Stimulated activated CD8-positive, alpha-beta memory T cell treated with anti-CD3 and anti-CD28 coated beads, Interleukin-4, amount 100 ng/mL, for 4 hours (primary cell): ENCODE measurements at places on chromosomes 3 and 15.

- no peak for DNase-seq
Observed at GRCh38 chr3:65004306-65004705, 316.5 kb upstream of the ADAMTS9 start.

DNA sequence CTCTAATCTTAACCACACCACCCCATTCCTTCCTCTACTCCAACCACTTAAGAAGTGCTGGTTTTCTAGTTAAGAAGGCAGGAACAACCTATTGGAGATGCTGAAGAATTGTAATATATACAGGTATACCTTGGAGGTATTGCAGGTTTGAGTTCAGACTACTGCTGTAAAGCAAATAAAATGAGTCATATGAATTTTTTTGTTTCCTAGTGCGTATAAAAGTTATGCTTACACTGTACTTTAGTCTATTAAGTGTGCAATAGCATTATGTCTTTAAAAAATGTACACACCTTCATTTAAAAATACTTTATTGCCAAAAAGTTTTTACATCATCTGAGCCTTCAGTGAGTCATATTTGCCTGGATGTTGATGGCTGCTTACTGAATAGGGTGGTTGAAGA lies 22.5 kb downstream of the TOPAZ1 start:
- no peak for DNase-seq

- DNase-seq: no peak
Observed at GRCh38 chr15:29130476-29130875, 139.1 kb downstream of the NSMCE3 start.

DNA sequence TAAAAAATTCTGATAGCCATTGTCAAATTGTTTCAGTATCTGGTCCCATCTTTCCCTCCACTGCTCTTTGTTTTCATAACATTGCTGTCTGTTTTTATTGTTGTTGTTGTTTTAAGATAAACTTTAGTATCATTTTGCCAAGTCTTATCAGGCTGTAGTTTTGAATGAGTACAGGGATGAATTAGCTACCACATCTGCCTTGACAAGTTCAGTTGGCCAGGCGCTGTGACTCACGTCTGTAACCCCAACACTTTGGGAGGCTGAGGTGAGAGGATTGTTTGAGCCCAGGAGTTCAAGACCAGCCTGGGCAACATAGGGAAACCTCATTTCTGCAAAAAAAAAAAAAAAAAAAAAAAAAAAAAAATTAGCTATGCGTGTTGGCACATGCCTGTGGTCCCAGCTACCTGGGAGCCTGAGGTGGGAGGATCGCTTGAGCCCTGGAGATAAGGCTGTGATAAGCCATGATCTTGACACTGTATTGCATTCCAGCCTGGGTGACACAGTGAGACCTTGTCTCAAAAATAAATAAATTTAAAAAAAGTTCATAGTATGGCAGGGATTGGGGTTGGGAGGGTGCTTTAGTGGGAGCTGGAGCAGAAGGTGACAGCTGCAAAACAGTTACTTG lies 8.3 kb upstream of the ANKDD1A start:
- no peak for DNase-seq

DNA sequence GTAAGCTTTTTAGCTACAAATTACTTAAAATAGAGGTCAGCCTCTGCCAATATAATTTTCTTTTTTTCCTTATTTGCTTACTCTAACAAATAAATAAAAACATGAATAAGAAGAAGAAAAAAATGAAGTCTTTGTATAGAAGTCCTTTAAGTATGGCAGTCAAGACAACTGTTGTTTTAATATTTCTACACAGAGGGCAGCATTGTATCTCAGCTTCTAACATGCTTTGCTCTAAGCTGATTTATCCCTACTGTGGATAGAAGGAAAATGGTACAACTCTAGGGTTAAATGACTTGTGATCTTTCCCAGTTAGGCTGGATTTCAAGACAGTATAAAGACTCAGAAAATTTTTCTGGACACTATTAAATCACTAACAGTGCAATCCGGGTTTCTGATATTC lies 104.3 kb upstream of the MEIS2 start:
- DNase-seq: no peak

- no peak for DNase-seq
Observed at GRCh38 chr3:16551342-16551976, 38.0 kb upstream of the RFTN1 start.

- DNase-seq: no peak
Observed at GRCh38 chr3:154119951-154120350, 1.2 kb upstream of the ARHGEF26 start.

DNA sequence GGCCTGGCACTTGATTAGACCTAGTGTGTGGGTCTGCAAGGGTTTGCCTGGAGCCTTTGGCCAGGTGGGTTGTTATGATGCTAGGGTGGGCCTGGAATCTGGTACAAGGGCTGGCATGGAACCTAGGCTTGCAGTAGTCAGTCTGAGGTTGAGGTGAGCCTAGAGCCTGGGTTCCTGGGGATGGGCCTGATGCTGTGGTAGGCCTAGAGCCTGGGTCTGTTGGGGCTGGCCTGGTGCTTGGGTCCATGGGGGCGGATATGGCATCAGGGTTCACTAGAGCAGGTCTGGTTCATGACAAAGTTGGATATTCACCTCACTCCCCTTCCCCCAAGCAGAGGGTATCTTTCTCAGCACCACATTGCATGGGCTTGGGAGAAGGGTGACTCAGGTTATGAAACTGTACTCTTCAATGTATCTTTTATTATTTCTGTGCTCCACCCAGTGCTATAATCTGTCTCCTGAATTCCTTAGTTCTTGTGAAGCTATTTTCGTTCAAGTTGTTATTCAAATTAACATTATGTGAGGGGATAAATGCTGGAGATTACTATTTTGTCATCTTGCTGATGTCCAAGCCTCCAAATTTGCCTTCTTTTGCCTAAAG lies 274.4 kb downstream of the NFKBIZ start:
- DNase-seq: no peak

GRCh38 chr3:197444793-197445379 lies 110.9 kb downstream of the BDH1 start:
- DNase-seq: no peak

- DNase-seq: no peak
Observed at GRCh38 chr3:48364840-48365239, 7.2 kb upstream of the FBXW12 start.
